ENCODE measurements at places on chromosomes 1 and 21. TPM values are rescaled to one million over a fixed set of nuclear protein-coding genes. Genes with fewer than 3 reads are reported as not detected.

- no peak for DNase-seq
Measured at GRCh38 chr1:187070076-187070475, 241.3 kb downstream of the PLA2G4A start.

- DNase-seq: no peak
Measured at GRCh38 chr1:97980530-97980929, 59.7 kb upstream of the DPYD start.

DNA sequence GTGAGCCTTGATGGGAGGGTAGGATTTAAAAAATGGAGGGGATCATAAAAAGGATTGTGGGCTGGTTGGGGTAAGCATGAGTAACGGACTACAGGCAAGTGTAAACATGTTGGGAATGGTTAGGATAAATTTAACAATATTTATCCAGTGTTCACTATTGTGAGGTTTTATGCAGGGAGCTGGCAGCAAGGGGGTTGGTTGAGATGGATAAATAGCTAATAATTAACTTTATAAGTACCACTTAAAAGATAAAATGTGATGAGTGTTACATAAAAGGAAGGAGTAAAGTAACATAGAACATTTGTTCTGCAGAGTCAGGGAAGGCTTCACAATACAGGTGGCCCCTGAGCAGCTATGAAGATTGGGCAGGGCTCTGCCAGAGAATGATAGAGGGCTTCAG lies 109.0 kb downstream of the NGF start:
- DNase-seq: no peak

- no peak for DNase-seq
Measured at GRCh38 chr1:43930168-43930948, 3.2 kb upstream of the ARTN start.

DNA sequence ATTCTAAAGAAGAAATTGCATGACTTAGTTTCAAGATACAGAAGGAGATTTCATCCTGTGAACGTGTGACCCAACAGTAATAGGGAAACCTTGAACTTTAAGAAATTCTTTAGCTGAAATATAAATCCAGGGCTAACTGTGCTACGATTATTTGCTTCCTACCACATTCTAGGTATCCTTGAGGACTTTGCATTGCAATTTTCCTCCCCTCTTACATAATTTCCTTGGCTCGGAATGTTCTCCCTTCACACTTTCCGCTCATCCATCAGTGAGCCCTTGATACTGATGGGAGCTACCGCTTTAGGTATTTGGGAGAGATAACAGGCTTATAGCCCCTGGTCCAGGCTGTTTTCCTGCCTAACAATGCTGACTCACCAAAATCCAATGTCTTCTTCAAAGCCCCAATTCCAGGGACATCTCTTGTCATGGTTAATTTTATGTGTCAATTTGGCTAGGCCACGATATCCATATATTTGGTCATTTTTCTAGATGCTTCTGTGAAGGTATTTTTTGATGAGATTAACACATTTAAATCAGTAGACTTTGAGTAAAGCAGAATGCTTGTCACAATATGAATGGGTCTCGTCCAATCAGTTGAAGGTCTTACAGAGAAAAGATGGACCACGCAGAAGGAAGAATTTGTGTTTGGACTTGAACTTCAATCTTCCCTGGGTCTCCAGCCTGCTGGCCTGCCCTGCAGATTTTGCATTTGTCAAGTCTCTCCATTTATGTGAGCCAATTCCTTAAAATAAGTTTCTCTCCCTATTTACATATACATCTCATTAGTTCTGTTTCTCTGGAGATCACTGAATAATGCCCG lies 121.2 kb downstream of the PTPN14 start:
- no peak for DNase-seq

DNA sequence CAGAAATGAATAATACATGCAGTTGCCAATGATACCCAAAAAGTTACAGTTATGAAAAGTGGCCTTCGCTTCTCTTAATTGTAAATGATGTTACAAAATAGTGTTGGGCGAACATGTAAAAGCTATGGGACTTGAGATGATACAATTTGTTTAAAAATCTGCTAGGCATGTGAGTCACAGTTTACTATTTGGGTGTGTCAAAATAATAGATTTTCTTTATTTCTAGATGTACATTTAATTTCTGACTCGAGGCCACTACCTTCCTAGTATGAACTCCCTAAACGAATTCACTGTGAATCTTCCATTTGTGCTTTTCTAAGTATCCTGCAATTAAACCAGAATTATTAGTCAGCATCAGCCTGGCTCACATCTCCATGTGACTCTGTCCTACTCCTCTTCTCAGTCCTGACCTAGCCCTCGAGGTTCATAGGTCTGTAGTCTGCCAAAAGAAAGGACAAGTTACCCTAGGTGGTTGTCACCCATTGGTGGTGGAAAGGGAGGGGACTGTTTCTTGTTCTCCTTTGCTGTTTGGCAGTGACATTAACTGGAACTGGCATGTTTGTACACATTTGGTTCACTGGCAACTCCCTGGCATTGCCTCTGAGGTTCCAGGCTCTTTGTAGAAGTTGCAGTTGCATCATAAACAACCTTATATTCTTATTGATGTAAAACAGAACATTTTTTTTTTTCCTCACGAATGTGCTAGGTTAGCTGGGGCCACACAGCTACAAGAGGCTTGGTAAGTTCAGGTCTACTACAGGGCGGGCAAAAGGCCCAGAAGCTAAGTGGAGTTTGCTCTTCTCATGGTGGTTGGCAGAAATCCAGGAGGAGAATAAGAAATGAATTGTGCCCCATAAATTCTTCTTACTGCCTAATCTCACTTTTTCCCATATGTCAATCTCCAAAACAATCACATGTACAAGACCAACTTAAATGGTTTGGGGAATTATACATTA lies 746.5 kb upstream of the ADAMTS5 start:
- no peak for DNase-seq

GRCh38 chr1:10339815-10340214 lies 59.0 kb upstream of the PGD start:
- DNase-seq: no peak

DNA sequence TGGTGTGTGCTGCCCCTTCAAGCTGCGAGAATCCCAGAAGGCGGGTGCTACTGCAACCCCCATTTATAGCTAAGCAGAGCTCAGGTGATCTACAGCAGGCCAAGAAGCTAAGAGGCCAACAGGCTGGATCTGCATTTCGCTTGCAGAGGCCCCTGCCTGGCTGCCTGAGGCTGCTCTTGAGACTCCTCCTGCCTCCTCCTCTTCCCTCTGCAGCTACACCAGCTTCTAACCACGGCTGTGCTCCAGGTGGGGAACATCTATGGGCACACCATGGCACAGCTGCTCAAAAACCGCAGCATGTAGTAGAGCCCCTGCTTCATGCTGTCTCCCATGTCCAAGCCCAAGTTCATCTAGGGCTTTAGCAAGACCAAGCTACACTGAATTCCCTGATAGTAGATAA lies 72.9 kb upstream of the ZNF678 start:
- DNase-seq: no peak

- no peak for DNase-seq
Measured at GRCh38 chr1:46341222-46342083, 846 bp downstream of the NSUN4 start.

DNA sequence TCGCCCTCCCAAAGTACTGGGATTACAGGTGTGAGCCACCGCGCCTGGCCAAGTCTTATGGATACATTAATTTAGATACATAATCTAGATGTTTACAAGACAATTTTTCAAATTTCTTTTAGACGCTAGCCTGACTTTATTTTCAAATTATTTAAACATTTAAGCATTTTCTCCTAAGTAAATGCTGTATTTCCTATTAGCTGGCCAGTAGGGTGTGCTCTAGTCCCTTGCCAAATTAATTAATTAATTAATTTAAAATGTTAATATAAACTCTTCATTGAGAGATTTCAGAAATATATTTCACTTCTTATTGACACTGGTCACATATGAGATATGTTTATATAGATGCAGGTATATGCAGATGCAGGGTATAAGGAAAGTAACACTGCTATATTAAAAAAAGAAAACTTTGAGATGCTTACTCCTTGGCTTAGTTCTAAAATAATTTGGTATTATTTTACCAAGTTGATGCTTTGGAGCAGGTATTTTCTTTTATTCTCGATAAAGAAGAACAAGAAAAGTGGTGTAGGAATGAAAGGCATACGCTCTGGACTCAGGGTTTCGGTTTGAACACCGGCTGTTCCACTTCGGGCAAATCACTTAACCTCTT lies 5.2 kb upstream of the ERRFI1 start:
- DNase-seq: no peak

DNA sequence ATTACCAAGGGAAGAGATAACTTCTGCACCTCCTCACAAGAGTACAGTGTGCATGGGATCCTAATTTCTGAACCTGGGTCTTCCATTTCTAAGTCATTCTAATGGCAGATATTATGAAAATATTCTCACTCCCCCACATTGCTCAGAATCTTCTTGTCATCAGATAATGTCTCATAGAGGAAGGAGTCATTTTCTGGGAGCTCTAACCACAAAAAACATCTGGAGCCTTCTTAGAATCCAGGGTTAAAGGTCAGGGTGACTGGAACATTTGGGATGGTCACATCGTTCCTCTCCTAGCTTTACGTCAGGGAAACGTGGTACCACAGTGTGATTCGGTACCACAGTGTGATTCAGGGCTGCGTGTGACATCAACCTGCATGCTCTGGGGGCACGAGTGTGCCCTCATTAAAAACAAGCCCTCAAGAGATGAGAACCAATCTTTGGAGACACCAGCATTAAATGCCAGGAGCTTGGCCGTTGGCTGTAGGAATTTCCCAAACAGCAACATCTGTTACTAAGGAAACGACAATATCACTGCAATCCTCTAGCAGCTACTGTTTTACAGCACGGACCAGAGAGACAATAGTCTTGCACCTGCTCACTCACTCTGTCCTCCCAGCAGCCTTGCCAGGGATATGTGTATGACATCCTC lies 179.1 kb downstream of the PSMG1 start:
- DNase-seq: no peak

- no peak for DNase-seq
Measured at GRCh38 chr1:231625975-231626534, 535 bp upstream of the DISC1 start.

DNA sequence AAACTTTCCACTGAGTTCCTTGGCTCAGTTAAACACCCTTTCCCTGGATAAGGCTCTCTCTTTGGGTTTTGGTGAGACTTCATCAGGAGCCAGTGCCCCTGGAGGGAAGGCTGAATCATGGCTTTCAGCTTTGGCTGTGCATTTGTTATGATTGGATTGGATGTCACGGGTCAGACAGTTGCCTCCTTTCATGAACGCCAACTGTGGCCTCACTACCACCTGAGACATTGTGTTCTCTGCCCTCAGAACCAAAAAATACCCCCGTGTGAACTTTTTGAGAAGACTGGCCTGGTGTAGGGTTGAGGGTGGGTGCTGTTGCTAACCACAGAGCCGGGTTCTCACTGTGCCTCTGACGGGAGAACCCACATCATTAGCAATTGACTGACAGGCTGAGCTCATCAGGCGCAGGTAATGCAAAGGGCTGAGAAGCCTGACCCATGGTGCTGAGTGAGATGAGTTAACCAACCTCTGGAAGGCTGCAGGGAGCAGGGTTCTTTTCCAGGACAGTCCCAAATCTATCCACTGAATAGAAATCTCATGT lies 65.6 kb downstream of the HHAT start:
- no peak for DNase-seq

- DNase-seq: no peak
Measured at GRCh38 chr1:246795906-246796694, 71.9 kb downstream of the SCCPDH start.

GRCh38 chr1:206653715-206654459 lies 18.6 kb downstream of the DYRK3 start:
- no peak for DNase-seq

GRCh38 chr1:42250164-42250563 lies 84.9 kb downstream of the FOXJ3 start:
- DNase-seq: no peak

DNA sequence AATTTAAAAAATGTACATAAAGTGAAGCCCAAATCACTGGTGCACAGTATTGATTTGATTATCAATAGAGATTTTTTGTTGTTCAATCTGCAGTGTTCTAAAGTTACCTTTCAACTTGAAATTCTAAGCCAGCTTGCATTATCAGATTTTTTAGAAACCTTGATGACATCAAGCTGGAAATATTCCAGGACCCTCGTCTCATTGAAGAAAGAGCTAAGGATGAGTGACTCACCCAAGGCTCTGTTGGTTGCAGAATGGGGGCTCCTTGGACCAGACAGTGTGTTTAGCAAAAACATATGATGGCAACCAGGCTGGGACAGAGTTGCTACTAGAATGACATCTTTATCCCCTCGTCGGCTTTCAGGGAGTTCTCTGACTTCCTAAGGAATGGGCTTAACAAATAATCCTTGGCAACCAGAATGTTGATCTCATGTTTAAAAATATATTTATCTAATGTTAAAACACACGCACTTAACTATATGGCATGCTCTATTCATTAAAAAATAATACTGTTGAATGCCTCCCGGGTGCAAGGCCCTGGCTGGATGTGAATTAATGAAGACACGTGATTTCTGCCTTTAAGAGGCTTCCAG lies 79.7 kb downstream of the RUNX3 start:
- DNase-seq: no peak

DNA sequence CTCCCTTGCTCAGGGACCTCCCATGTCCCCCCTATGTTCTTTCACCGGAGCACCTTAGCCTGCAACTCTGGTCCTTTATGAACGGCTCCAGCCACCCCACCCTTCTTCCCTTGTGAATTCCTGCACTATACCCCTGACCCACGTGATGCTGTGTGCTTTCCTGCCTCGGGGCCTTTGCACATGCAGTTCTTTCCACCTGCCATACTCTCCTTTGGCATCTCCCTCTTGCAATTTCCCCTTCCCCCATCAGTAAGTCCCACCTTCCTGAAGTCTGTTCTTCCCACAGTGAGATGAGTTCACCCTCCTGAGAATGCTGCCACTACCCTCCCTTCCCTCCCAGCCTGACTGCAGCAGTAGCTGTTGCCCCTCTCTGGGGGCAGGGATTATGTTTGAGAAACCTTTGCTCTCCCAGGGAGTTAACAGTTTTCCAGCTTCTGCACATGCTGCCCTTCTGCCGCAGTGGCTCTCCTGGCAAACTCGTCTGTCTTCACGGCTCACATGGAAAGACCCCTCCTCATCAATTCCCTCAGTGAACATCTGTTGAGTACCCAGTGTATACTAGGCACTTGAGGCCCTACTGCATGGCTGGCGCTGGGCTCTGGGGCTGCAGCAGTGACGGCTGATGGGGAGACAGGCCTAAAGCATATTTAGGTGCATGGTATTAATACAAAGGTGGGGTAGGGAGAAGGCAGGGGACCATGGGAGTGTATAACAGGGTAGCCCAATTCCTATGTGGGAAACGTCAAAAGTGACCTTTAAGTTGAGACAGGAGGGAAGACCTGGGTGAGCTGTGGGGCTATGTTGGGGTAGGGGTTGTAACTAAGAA lies 9.7 kb downstream of the ZNF362 start:
- no peak for DNase-seq

The LAD1 gene
- 41.2 TPM for total RNA-seq

The THEM5 gene
- not detected for total RNA-seq

The E2F2 gene
- total RNA-seq: 5.7 TPM

The HMGN1 gene
- 355 TPM for total RNA-seq

The S100A7 gene
- not detected for total RNA-seq

The RIPPLY3 gene
- 0.09 TPM for total RNA-seq

The GJB4 gene
- not detected for total RNA-seq

All from HepG2 (cell line).